ENCODE measurements at places on chromosomes 7 and 10.

DNA sequence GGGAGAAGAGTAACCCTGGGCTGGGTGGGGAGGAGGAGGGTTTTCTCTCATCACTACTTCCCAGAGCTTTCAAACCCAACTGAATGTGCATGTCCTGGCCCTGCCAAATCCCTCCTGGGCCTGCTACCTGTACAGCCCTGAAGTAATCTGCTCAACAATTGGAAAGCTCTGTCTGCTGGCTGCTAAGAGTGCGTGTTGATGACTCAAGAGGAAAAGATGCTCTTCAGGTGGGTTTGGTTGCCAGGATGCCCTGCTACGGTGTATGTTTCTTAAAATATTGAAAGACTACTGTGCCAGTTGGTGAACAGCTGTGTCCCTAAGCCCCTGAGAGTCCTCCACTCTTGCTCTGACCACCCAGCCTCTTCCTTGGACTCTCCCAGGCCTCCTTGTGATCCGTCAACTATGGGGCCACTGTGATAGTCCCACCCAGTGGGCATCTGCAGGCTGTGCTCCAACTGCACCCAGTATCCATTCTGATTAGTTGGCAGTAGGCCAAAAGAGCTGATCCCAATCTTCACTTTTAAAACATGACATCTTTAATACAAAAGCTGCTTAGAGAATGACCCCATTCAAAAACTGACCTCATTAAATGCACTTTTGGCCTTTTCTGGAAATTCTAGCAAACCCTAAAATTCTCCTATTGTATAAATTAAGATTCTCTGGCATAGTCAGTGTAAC lies 85.6 kb downstream of the AOAH start:
- no peak for DNase-seq

DNA sequence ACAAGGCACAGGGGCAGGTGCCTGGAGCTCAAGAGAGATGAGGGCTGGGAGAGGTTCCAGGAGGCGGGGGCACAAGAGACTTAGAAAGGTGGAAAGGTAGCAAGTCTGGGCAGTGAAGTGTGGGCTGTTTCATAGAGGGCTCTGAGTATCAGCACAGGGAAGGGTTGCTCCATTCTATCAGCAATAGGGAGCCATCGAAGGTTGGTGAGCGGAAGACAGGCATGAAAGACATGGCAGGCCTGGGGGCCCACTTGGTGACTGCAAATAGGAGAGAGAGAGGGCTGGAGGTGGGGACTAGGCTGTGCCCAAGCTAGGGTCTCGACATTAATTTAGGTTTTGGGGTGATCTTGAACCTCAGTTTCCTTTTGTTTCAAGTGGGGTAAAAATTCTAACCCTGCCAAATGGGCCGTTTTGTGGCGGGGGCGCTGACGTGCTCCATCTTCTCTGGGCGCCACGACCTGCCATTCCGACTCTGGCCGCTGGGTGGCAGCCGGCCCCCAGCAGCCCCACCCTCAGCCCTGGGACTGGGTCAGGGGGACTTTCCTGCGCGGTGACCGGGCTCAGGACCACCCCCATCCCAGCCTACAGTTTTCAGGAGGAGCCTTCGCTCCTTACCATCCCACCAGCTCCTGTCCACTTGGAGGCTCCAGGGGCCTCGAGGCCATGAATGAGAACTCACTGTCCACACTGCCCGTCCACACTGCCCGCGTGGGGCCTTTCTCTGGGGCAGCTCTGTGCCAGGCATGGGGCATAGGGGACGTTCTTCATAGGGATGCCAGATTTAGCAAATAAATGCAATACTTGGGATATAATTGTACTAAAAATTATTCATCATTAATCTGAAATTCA lies 37.2 kb upstream of the PCBD1 start:
- no peak for DNase-seq

DNA sequence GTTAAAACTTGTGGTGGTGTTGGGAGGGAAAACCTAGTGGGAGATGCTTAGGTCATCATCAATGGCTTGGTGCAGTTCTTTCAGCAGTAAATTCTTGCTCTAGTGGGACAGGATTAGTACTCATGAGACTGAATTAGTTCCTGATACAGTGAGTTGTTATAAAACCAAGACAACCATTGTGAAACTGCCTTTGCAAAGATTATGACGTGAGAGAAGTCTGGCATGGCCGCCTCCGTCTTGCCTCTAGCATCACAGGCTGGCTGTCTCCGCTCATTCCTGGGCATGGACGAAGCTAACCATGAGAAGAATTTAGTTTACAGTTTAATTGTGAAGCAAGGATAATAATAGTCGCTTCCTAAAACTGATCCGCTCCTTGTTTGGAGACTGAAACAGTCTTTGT lies 186.4 kb downstream of the KIF20B start:
- no peak for DNase-seq

GRCh38 chr10:26890956-26891355 lies 30.2 kb upstream of the ABI1 start:
- peak; percentile 15 for DNase-seq

GRCh38 chr10:80988755-80989154 lies 451.1 kb downstream of the SH2D4B start:
- DNase-seq: no peak
